Left ventricle myocardium superior (tissue), 1 donor: ENCODE measurements at places on chromosomes 1 and 21. TPM values are rescaled to one million over a fixed set of nuclear protein-coding genes. Genes with fewer than 3 reads are reported as not detected.

Gene MRPS14
- 29.5 TPM for total RNA-seq

DNA sequence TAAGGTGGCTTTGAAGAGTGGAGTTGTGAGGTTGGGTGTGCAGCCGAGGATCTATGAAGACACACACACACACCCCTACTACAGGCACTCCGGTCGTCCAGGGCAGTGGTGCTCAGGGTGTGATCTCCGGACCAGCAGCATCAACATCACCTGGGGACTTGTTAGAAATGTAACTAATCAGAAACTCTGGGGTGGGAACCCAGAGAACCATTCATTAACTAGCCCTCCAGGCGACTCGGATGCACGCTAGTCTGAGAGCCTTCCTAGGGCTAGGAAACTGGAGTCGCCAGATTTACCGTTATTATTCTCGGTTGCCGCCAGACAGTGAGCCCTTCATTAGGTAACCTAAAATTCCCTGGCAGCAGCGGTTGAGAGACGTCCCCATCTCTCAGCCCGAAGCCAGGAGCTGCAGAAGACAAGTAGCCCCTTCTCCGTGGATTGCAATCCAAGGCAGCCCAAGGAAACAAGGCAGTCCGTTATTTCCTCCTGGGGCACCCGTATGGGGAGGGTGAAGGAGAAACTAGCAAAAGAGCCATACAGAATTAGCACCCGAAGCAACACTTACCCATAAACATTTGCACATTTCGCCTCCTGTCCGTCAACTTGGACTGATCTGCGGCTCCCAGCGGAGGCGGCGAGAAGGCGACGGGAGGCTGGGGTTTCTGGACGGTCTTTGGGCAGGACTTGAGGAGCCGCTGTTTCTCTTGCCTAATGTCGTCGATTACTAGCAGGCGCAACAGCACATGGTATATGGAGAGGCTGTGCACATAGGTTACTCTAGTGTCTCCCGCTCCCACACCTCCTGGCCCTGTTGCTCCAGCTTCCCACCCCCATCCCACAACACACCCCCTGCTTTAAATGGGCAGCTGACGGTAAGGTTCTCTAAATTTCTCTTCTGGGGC, 2.9 kb upstream of the CCN1 start:
- DNase-seq = peak; percentile 61

DNA sequence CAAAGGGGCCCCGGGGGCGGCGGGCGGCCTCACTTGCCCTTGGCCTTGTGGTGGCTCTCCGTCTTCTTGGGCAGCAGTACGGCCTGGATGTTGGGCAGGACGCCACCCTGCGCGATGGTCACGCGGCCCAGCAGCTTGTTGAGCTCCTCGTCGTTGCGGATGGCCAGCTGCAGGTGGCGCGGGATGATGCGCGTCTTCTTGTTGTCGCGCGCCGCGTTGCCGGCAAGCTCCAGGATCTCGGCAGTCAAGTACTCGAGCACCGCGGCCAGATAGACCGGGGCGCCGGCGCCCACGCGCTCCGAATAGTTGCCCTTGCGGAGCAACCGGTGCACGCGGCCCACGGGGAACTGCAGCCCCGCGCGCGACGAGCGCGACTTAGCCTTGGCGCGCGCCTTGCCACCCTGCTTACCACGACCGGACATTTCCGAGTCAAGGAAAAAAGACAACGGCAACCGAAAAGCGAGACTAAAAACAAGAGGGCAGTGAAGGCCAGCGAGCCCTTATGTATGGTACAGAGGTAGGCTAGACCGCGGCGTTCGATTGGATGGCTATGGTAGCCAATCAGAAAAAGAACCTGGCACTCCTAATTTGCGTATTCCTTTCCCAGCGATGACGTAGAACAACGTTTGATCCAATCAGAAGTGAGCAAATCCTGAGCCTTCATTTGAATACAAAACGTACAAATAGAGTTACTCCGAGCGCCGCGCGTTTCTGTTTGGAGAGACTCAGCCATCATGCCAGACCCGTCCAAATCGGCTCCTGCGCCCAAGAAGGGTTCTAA, 29.6 kb upstream of the RNF187 start:
- peak; percentile 89 for DNase-seq

GRCh38 chr1:43072314-43072713, 99.8 kb downstream of the EBNA1BP2 start:
- no peak for DNase-seq

Gene SPAG17
- total RNA-seq = not detected
